Bronchial epithelial cell (primary cell): ENCODE measurements at places on chromosomes 5 and 9. TPM values are rescaled to one million over a fixed set of nuclear protein-coding genes. Genes with fewer than 3 reads are reported as not detected.

DNA sequence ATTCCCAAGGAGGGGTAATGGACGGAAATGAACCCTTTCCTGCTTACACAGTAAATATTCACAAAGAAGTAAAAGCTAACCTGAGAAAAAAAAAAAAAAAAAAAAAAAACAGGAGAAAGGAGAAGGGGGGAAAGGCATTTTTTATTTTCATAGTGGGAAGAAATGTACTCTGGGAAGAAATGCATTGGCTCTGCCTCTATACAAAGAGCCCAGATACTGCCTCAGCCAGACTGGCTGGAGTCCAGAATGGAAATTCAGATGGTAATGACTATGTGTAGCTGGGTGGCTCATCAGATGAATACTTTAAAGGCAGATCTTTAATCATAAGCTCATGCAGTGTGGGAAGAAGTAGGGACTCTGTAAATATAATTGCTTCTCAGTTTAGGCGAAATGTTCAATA is 124.9 kb upstream of the ZNF608 start:
- DNase-seq = peak; percentile 22

- DNase-seq = no peak
Measured at GRCh38 chr5:126677121-126677520, 76.4 kb downstream of the PHAX start.

- DNase-seq = no peak
Measured at GRCh38 chr9:88635151-88635550, 100.2 kb downstream of the NXNL2 start.

DNA sequence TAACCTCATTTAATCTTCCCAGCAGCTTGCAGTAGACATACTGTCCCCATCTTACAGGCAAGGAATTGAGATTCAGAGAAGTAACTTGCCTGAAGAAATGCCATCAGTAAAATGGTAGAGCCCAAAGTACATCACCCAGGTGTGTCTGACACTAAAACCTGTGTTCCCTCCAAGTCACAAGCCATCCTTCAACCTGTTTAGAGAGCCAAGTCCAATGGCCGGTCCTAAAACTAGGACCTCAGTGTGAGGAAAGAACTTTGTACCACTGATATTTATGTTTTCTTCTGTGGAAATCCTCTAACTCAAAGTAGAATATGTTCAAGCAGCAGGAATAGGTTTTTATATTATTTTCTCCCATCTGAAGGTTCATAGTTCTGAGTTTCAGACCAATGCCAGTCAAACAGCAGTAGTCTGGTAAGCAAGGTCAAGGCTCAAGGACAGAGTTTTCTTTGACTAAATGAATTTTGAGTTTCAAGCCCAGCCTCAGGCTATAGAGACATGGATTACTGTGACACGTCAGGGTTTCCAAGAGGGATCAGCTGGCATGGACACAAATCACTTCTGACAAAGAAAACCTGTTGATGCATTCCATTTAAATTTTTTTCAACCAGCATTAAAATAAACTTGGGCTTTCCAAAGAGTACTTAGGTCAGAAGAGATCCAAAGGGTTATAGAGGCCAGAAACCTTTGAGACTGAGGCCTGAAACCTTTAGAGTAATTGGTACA is 80.9 kb upstream of the PLPP6 start:
- DNase-seq = no peak

FOXI1 gene
- not detected in 2 replicates for total RNA-seq

GRCh38 chr9:88804254-88804596 is 187.0 kb upstream of the S1PR3 start:
- peak; percentile 72 for DNase-seq

GARNL3 gene
- total RNA-seq = 2.4 and 5.4 TPM in 2 replicates

DNA sequence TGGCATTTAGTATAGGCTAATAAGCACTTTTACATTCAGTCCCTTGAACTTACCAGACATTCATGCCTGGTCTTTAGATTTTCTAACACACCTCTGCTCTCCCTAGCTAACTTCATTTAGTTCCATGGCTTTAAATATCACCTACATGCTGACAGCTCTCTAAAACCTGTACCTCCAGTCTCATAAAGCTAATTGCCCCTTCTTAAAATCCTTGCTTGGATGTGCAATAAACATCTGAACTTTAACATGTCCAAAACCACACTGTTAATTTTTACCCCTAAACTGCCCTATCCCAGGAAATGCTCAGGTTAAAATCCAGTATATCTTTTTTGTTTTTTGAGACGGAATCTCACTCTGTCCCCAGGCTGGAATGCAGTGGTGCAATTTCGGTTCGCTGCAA is 139.8 kb downstream of the CPLANE1 start:
- DNase-seq = no peak

DNA sequence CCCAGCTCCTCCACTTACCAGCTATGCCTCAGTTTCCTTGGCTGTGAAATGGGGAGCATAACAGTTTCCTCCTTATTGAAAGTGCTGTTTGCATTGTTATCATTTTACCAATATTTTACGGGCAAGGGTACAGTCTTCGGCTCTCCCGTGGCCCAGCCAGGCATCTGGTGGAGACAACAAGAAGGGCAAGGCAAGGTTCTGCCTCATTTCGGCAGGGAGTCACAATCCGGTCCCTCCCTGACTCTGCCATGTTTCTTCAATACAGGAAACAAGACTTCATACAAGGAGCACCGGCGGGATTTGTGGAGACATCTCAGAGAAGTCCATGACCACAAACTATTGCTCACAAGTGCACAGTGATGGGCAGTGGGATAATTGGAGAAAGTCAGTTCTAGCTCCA is 174.0 kb downstream of the FGF18 start:
- DNase-seq = no peak

MYMK gene
- total RNA-seq = not detected in 2 replicates

DNA sequence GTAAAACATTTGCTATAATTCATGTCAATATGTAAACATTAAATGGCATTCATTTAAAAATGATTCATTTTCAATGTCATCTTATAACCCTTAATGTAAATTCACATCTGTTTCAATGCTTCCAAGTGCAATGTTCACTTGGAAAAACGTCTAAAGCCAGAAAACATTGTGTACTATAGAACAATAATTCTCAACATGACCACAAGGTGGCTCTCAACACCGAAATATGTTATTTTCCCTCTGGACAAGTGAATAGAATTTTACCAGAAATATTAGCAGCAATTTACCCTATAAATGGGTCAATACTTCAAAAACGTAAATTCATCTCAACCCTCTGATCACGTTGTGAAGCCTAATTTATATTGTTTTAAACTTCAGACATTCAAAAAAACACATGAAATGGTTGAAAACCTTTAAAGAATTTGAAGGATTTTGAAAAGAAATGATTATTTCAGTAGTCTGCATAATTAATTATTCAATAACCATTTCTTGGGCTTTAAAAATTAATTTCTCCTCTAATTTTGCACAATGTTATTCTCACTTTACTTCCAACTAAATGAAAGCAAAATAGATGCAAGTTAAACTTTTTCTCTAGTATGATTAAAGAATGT is 11.0 kb downstream of the CDH10 start:
- peak; percentile 41 for DNase-seq

DNA sequence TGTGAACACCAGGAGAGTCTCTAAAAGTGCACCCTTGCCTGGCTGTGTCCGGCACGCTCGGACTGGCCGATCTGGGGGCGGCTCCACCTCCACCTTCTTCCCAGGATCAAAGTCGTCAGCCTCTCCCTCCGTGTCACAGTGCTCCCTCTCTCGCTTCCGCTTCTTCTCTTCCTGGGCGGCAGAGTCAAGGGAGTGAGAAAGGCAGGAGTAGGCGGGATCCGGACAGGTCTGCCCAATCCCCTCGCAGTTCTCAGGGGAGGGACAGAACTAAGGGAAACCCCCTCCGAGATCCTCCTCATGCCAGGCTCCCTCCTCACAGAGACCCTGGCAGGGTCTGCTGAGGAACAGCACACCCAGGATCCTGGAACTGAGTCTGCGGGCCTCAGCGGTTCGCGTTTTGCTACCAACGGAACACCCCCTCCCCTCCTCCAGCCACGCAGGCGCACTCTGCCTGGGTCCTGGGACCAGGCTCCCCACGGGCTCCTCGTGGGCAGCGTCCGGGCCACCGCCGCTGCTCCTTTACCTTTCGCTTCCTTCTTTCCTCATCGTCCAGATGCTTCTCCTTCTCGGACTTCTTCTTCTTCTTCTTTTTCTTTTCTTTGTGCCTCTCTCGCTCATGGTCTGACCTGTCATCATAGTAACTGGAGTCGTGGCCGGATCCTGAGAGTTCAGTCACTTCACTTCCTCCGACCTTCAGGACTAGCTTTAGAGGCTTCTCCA is 1.3 kb downstream of the BRD9 start:
- DNase-seq = no peak

GRCh38 chr5:173967241-173967640 is 21.7 kb upstream of the C5orf47 start:
- DNase-seq = no peak

DNA sequence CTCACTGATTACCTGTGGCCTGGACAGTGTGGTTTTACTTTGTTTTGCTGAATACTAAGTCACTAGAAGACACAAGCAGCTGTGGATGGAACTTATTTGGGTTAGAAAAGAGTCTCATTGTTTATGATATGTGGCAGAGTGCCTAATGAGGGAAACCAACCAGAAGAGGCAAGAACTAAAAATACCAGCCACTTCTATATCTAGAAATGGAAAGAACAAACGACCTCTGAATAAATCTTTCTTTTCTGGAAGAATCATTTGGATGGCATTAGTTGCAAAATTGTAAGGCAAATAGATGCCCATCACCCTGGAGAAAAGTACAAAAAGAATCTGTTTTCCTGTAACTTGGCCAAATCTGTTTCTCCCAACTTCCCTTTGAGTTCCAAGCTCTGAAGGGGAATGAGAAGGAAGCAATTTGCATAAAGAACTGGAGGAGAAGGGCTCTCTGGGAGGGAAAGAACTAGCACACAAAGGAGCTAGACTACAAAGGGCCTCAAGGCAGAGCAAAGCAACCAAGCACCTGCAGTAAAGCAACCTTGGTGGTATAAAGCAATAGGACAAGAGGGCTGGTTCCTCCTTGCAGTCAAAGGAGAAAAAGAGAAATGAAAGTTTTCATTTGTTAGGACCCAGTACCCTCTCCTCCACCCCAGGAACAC is 455.4 kb downstream of the CAAP1 start:
- DNase-seq = no peak

LMX1B gene
- under 0.01 TPM in 1 of 2 replicates, not detected in the other for total RNA-seq

NOP16 gene
- total RNA-seq = 29.3 and 36.1 TPM in 2 replicates

WDR38 gene
- total RNA-seq = not detected in 2 replicates

DNA sequence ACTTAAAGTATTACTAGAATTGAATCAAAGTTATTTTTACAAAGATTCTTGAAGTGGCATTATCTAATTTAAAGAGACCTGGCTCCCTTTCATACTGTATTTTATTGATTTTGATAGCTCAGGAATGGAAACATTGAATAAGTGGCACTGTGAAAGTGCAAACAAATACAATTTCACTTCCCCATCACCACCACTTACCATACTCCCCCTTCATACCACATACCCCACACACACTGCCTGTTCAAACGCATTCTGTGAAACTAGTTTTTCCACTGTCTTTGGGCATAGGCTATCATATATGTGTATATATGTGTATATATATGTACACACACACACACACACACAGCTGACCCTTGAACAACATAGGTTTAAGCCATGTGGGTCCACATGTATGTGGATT is 62.1 kb upstream of the ATG10 start:
- DNase-seq = no peak

DNA sequence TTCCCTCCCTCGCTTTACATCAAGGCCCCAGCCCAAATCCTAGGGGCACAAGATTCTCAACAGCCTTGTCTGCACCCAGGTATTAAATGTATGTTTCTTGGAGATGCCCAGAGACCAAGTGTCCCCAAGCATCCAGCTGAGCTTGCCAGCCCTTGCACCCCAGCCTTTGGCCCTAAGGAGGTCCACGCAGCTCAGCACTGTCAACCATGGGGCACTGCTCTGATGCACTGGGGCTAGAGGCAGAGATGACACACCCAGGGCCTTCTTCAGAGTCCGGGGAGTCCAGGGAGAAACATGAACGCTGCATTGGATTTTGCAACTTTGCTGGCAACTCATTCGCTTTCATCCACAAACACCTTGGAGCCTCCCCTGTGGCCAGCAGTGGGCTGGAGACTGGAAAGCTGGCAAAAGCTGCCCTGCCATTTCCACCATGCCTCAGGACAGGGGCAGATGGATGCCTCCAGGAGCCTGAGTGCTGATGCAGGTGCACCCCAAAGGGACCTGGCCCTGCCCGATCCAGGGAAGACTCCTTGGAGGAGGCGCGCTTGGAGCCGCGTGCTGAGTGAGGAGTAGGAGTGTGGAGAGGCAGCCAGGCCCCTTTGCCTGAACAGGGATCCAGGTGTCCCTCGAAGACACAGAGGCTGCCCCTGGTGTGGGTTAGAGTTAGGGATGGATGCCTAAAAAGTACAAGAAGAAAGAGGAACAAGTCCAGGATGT is 19.3 kb downstream of the PAEP start:
- DNase-seq = no peak

DCTN3 gene
- 57.1 and 73.4 TPM in 2 replicates for total RNA-seq
